Foreskin fibroblast (primary cell): ENCODE measurements at places on chromosomes 13 and 19.

GRCh38 chr19:43755256-43755801, 567 bp upstream of the SMG9 start:
- DNase-seq: peak; percentile 87

- no peak for DNase-seq
Measured at GRCh38 chr13:21616880-21617279, 12.9 kb upstream of the MICU2 start.

GRCh38 chr13:109730812-109731335, 55.5 kb downstream of the IRS2 start:
- peak; percentile 72 for DNase-seq

DNA sequence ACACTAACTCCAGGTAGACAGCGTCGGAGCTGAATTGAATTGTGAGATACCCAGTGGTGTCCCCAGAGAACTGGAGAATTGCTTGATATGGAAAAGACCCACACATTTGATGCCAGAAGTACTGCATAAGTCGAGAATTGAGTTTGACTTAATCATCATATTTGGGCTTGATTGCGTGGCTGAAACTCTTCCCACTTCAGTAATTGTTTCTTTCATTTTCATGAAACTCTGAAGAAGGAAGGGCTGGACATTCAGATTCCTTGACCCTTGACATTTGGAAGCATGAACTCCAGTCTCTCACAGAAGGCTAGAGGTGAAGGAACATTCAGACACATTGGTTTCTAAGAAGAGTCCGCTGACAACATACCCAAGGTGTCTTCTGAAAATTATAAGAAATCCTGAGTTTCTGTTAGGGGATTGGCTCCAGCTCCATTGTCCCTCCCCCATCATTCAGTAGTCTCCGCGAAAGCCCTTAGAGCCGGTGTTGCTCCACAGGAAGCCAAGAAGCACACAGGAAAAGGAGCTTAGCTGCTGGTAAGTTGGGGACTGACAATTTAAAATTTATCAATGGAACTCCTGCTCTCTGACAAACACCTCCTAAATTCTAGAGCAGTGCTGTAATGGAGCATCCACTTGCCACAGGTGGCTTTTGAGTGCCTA, at the start of gene FPR2:
FPR2 (plus strand) TSS at position 484 of the 660 bp plus-strand sequence. CDS start 7,479 bp downstream, outside the sequence.
- no peak for DNase-seq

DNA sequence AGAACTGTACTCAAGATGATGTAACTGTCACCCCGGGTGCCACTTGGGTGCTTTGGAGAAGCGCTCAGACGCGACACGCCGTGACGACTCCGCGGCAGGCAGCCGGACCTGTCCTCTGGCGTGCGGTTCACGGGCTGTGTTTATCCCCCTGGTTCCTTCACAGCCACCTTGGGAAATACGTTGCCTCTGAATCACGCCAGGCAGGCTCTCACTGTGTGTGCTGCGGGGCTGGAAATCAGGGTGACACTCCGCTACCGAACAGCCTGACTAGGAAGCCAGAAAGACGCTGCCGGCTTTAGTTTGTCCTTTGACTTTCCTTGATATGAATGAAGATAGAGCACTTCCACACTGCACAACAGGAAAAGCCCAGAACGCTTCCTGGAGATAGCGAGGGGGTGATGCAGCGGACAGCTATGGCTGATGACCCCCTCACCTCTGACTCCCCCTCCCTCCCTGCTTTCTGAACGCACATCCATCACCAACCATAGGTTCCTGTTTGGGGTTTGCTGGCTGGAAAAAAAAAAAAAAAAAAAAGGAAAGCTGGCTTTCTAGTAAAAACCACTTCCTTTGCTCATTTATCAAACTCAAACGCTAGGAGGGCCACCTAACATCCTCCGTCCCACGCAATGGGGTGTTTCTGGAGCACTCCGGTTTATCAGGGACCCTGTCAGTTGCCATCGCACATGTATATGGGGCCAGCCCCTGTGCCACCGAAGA, 3.7 kb upstream of the GP6 start:
- DNase-seq: no peak

DNA sequence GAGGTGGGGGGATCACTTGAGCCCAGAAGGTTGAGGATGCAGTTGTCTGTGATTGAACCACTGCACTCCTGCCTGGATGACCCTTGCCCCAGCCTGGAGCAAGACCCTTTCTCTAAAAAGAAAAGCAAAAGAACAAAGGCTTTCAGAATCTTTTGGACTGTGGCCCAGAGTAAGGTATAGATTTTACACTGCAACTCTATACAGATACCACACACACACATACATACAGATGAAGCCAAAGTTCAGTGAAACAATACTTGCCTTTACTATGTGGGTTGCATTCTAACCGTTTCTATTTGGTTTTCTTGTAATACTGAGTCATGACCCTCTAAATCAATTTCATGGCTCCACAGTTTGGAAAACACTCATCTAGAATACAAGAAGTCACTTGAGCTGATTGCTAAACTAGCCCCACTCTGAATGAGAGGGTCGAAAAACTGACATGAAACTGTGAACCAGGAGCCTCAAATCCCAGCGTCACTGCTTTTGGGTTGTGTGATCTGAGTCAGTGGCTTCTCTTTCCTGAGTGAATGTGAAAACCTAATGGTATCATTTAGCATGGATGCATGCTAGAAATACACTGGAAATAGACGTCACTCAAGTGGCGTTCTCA, 756.1 kb downstream of the UQCRFS1 start:
- DNase-seq: no peak

GRCh38 chr19:7159105-7159933, 89.8 kb downstream of the ZNF557 start:
- peak; percentile 91 for DNase-seq

DNA sequence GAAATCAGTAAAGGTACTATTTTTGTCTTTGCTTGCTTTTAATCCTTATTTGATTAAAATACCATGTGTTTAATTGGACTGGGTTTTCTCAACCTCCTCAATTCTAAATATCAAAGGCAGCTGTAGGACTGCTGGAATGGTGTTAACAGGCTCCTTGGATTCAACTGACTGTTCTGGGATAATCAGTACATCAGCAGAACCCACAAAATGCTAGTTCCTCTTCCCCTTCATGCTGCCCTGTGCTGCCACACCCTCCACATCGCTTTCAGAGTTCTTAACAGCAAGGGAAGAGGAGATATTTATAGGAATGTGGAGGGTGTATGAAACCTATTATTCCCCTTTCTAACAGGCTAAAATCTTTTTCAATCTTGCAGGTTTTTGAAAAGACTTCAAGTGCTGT, 82.4 kb downstream of the KCTD12 start:
- DNase-seq: no peak

GRCh38 chr13:91295712-91296410, 51.6 kb upstream of the MIR17HG start:
- DNase-seq: no peak

DNA sequence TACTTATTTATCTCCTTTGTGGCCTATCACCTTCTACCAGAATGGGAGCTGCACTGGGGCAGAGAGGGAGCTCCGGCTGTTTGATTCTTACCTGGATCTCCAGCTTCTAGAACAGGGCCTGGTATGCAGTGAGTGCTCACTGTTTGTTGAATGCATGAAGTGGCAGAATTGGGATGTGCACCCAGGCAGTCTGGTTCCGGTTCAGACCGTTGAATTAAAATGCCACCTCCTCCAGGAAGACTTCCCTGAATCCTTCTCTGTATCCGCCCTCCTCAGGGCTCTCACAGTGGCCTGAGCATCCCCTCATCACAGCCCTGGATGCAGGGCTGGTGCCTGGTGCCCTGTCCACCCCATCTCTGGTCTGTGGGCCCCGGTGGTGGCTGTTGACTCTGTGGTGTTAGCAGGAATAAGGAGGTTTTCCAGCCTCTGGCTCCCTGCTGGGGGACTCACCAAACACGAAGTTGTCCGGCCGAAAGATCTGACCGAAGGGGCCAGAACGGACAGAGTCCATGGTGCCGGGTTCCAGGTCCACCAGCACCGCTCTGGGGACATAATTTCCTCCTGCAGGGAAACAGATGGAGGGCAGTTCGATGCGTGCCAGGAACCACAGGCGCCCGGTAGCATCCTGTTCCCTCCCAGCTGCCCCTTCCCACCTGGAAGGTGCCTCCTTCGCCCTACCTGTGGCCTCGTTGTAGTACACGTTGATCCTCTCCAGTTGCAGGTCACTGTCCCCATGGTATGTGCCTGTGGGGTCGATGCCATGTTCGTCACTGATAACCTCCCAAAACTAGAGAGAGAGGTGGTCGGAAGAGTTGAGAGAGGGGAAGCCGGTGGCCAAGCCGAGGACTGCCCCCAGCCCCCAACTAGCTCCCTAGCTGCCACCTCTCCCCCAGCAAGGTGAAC, 1.0 kb downstream of the TUBB4A start:
- no peak for DNase-seq

DNA sequence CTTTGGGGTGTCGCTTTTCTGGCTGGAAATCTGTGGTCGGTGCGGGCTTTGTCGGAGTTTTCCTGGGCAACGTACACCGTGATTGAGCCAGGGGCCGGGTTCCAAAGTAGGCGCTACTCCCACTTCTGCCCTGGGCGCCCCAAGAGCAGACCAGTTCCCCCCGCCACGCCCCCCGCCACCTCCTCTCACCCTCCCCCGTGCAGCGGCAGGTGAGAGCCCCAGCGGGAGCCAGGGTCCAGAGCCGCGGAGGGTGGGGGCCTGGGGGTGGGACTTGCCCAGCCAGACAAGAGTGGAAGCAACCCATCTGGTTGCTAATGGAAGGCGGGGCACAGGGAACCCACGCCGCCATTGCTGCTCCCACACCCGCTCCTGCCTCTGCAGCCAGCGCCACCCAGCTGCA, 2195.9 kb downstream of the PCDH9 start:
- no peak for DNase-seq

DNA sequence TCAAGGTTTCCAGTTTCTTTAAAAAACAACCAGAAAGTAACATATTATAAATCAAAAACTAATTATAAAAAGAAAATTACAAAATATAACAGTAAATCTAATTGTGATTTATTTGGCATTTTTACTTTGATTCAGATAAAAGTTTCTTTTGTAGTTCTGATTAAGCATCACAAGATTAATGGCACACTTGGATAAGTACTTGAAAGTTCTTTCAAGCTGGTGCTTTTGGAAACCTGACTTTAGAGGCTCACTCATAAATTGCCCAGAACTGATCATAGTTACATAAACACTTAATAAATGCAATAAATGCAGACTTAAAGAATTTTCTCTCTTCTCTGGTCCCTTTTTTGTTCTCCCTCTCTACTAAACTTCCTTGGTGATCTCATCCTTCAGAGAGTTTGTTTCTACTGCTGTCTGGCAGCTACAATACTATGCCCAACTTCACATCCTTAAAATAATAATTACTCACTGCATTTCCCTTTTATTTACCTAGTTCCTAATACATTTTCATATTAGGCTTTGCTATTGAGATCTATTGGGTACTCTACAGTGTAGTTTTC, 1417.0 kb downstream of the EFNB2 start:
- DNase-seq: no peak

DNA sequence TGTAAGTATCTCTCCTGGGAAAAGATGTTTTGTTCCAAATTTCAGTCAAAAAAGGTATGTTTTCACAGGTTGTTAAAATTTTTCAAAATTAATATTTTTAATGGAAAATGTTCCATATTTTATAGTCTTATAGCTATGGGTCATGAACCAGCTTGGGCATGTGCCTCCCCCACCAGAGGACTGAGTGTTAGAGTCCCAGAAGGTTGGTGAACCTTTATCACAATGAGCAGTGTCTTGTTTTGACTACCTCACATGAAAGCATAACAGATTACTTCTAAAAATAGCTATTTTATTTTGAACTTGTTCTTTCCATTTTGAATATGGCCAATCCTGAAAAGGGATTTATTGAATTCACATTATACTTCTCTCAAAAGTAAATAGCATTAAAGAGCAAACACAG, 112.5 kb upstream of the TSC22D1 start:
- DNase-seq: no peak
